ENCODE measurements at places on chromosomes 3 and 15.

DNA sequence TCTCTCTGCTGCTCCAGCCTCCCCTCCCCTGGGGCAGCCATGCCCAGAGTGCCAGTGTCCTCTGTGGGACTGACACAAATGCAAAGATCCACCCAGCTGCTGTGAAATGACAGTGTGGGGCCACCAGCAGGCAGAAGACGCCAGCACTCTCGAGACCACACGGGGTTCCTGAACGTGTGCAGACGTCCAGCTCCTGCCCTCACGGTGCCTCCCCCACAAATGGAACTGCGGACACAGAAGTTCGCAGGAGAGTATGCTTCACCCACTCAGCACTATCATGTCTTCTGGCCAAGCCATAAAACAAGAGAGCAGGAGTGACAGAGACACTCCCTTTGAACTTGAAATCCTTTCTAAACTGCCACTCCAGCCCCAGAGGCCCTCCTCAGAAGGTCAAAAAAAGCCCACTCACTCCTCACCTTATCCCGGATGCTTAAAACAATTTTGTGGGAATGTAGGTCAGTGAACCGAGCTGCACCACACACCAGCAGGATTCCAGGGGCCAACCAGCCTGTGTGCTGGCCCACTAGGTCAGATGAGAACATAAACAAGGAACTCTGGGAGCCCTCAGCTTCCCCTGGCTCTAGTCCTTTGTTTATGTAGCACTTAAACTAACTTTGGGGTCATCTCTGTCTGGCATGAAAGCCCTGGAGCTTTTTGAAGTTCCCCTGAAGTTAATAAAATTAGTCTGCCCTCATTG is 112.6 kb downstream of the DNAJB8 start:
- DNase-seq: no peak

DNA sequence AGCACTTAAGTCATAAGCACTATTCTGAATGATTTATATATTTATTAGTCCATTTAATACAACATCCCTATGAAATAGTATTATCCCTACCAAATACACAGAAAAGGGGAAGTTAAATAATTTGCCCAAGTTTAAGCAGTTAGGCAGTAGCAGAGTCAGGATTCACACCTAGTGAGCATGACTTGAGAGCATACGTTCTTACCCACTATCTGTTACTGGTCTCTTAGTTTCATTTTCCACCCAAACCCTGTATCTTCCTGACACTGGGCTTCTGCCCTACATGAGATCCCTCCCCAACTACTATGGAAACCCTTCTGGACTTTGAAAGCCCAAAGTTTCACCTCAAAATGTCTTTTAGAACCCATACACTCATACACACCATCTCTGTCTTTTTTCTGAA is 4.4 kb upstream of the ATOSA start:
- DNase-seq: peak; percentile 75

DNA sequence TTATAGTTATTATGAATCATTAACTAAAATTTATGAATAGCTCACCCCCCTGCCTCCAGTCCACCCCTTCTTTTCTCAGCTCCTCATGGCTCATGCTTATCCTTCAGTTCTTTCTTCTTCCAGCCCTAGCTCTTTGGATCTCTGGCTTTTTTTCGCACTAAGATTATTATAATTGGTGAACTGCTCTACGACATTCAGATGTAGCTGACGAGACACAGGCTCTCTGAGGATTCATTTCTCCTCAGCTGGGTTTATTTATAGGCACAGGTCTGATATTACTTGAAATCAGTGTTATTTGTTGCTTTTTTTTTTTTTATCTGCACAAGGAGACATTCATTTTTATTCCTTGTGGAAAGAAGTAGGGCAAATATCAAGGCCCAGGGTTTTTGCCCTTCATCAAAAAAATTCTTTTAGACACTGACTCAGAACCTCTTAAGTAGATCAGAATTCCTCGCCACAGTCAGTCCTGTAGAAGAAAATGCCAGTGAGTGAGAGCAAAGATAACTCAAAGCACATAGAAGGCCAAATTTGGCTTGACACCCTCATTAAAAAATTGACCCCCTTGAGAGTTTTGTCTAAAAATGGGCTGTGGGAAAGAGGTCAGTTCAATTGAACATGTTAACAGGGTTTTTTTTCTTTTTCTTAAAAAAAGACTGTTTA is 106.6 kb downstream of the MYH15 start:
- no peak for DNase-seq

- DNase-seq: no peak
Observed at GRCh38 chr15:77180757-77181156, 109.8 kb upstream of the TSPAN3 start.

- DNase-seq: no peak
Observed at GRCh38 chr3:45775571-45776300, 20.6 kb downstream of the SLC6A20 start.

GRCh38 chr3:152205097-152205593 is 63.6 kb upstream of the MBNL1 start:
- peak; percentile 90 for DNase-seq

DNA sequence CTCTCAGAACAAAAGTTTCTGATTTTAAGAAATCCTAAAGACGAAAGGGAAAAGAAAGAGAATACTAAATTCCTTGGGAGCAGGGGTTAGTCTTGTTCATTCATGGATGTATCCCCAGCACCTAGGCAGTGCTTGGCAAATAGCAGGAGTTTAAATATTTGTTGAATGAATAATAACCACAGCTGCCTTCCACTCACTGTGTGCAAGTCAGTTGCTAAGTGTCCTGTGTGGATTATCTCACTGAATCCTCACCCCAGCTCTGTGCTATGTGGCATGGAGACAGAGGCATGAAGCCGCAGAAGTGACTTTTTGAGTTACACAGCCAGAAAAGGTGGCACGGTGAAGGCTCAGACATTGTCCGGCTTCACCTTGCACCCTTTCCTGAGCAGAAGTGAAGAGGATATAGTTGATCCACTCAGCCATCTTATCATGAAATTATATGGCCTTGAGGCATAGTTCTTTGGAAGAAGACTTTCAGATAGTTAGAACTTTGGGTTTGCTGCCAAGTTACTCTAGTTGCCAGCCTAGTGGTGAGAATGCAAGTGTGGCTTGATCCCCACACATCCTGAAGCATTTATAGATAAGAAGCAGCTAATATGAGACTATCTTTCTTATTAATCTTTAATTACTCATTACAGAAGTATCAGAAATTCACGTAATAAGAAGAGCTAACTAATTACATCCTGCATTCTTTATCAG is 355.5 kb downstream of the LRTM1 start:
- DNase-seq: no peak

- DNase-seq: no peak
Observed at GRCh38 chr3:23835802-23836201, 30.0 kb downstream of the UBE2E1 start.

GRCh38 chr15:56866803-56867202 is 51.6 kb upstream of the TCF12 start:
- no peak for DNase-seq

DNA sequence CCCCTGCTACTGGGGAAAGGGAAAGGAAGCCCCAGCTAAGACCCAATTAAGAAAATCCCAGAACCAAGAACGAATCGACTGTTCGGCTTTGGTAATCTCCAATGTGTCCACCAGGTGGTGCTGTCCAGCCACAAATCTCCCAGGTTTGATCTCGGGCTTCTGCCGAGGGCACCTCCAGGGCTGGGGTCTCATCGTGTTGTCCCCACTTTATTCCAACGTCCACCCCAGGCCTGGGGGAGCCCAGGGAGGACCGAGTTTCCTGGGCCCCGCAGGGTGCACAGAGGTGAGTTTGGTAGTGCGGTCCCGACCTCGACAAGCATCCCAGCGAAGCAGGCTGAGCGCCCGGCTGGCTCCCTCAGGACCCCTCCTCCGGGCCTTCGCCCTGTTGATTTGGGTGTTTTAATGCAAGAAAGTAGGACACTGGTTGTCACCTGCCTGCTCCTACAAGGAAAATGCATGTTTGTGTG is 185.1 kb downstream of the GOLGA6L6 start:
- peak; percentile 91 for DNase-seq

- DNase-seq: no peak
Observed at GRCh38 chr15:40957041-40957555, 3.8 kb downstream of the CHAC1 start.

- no peak for DNase-seq
Observed at GRCh38 chr15:71691458-71692417, 118.6 kb upstream of the NR2E3 start.

GRCh38 chr3:57793737-57794187 is 37.7 kb downstream of the SLMAP start:
- no peak for DNase-seq

GRCh38 chr3:59878038-59878427 is 828.2 kb upstream of the CFAP20DC start:
- DNase-seq: no peak

DNA sequence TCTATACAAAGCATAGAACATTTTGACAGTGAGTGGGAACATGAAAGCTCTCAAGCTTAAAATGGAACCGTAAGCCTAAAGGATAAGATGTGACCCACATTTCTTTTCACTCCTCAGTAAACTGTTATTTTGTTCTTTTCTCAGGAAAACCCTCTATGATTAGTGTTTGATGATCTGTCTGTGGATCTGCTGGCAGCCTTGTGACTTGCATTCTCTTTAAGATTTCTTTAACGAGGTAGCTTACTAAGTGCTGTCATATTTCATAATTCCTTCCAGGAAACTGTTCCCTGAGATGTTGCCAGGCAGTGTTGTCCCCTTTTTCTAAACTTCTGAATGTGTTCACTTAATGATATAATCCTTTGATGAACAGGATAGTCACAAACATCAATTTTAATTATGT is 167.6 kb downstream of the PYDC2 start:
- DNase-seq: no peak

DNA sequence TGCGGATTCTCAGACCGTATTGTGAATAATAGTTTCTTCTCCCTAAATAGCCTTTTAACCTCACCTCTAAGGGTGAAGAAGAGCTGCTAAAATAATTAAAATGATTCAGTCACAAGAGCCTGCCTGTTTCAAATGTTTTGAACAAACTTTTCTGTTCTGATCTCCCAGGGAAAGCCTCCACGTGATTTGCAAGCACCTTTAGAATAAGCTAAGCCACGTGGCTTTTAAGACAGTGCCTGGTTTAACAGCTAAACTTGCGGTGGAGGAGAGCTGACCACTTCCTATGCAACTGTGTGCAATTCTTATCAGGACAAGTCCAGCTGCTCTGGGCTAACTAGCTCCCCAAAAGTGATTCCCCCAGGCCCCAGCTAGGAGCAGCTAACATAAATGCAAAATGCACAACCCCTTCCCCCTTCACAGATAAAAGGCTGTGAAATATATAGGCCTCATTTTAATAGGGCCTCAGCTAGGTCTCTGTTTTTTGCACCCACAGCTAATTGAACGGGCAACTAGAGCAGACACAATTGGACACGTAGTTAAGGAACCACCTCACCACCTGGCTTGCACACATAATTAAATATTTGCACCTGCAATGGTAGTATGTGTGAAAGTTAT is 401.2 kb upstream of the NR2F2 start:
- DNase-seq: no peak

- peak; percentile 58 for DNase-seq
Observed at GRCh38 chr15:75578173-75578947, 755 bp downstream of the PTPN9 start.

DNA sequence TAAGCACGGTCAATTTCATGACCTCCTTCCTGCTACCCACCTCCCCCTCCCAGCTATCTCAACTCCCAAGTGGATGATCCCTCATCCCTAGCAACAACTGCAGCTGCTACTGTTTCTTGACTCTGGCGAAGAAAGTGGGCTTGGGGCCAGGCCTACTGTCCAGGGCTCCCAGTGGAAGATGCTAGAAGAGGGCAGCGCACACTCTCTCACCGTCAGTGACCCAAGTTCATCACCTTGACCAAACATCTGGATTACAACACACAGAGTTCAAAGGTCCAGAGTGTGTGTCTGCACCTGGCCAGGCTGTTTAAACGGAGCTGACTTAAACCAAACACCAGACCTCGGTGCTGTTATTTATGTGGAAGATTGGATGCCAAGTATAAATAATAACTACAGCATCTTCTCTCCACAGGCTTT is 385.6 kb downstream of the SHQ1 start:
- no peak for DNase-seq

DNA sequence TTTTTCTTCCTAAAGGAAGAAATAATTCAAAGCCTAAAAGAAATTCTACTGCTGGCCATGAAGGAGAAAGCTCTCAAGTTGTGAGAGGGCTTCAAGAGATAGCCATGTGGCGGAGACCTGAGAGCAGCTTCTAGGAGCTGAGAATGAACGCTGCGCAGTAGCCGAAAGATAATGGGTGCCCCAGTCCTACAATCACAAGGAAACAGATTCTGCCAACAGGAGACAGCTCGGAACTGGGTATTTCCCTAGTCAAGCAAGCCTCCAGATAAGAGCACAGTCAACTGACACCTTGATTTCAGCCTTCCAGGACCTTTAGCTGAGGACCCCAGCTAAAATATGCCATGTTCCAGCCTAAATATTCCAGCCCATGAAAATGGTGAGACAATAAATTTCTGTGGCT is 824.1 kb downstream of the FHIT start:
- no peak for DNase-seq

- no peak for DNase-seq
Observed at GRCh38 chr3:197901626-197902025, 48.4 kb upstream of the RPL35A start.

GRCh38 chr3:129485721-129486663 is 42.4 kb upstream of the RHO start:
- no peak for DNase-seq

- DNase-seq: no peak
Observed at GRCh38 chr15:62153228-62153627, 11.9 kb downstream of the C2CD4B start.

- peak; percentile 5 for DNase-seq
Observed at GRCh38 chr3:30248423-30248822, 358.0 kb upstream of the TGFBR2 start.

GRCh38 chr3:46261926-46262594 is 19.8 kb downstream of the CCR3 start:
- no peak for DNase-seq

DNA sequence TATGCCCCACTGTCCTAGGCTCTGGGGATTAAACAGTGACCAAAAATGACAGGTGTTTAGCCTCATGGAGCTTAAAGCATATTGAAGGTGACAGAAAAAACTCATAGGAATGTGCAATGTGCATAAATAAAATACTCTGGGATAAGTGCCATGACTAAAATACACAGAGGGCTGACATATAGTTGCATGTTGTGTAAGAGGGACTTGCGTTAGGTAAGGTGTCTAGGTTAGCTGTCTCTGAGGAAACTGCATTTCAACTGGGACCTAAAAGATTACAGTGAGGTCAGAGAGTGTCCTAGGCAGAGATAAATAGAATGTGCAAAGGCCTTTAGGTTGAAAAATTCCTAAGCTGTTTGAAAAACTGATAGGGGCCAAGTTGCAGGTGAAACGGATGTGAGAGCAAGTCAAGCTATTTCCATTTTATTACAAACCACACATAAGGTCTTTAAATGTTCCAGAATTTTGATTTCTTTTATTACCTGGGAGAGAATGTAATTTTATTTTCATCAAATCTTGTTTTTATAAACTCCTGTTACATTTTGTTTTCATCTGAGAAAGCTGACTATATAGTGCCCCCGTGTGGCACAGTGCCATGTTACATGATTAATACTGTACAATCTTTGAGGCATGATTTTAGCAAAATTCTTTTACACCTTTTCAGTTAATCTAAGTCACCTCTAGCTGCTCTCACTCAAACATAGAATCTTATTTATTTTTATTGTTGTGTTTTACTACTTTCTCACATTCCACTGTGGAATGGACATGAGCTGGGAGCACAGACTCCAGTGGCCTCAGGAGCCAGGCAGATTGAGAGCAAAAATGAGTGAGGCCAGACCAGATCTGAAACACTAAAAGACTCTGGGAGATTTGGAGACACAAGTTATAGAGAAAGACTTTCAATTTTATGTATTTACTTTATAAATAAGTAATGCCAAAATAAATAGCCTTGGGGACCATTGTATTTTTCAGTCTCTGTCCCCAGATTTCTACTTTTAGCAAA is 259.6 kb upstream of the ZNF717 start:
- DNase-seq: peak; percentile 28
